Stimulated activated CD4-positive, alpha-beta T cell treated with anti-CD3 and anti-CD28 coated beads, Interleukin-1b, Interleukin-23, amount 100 ng/mL, for 1 hour (primary cell): ENCODE measurements at places on chromosomes 7 and 10.

- peak; percentile 58 for DNase-seq
Measured at GRCh38 chr7:2530071-2530987, 10.8 kb downstream of the LFNG start.

GRCh38 chr10:121525251-121526134 is 72.8 kb downstream of the FGFR2 start:
- DNase-seq = no peak

DNA sequence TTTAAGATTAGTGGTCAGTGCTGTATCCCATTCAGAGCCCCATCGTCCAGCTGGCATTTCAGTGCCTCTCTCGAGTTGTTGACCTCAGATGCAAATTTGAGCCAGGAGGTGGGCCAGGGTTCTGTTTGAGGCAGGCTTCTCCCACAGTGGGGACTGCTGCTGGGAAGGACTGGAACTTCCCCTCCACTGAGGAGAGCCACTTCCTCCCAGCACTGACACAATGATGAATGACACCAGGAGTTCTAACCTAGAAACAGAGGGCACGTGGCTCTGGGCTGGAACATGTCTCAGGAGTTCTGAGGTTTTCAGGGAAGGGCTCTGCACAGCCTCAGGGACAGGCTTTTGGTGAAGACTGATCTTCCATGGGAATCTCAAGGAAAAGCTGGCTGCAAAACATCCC is 18.3 kb upstream of the BTBD16 start:
- no peak for DNase-seq

- DNase-seq = no peak
Measured at GRCh38 chr10:963655-964054, 24.6 kb upstream of the GTPBP4 start.

GRCh38 chr7:104142147-104142546 is 65.7 kb downstream of the ORC5 start:
- DNase-seq = no peak

DNA sequence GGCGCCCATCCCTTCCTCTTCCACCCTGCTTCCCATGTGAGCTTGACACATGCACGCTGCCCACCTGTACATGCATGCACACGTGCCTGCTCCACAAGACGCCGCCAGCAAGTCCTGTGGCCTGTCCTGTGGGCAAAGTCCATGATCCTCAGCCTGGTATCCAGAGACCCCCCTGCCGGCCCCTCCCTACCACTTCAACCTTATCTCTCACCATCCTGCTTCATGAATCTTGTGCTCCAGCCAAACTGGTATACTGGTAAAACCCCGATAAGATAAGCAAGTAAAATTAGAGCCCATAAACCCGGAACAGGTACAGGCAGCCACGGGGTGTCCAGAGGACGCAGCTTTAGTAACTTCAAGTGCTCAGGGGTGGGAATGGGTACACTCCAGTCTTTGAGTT is 11.8 kb upstream of the TBXAS1 start:
- DNase-seq = no peak

- no peak for DNase-seq
Measured at GRCh38 chr7:42095791-42096190, 141.2 kb downstream of the GLI3 start.

GRCh38 chr10:108050626-108051025 is 886.1 kb upstream of the SORCS1 start:
- DNase-seq = no peak

- no peak for DNase-seq
Measured at GRCh38 chr7:134943785-134944400, 42.4 kb upstream of the AGBL3 start.

- DNase-seq = no peak
Measured at GRCh38 chr7:134686786-134687185, 40.1 kb downstream of the BPGM start.

- DNase-seq = no peak
Measured at GRCh38 chr10:18523025-18523424, 128.4 kb downstream of the NSUN6 start.

GRCh38 chr10:61284222-61284890 is 168.8 kb downstream of the TMEM26 start:
- DNase-seq = no peak

DNA sequence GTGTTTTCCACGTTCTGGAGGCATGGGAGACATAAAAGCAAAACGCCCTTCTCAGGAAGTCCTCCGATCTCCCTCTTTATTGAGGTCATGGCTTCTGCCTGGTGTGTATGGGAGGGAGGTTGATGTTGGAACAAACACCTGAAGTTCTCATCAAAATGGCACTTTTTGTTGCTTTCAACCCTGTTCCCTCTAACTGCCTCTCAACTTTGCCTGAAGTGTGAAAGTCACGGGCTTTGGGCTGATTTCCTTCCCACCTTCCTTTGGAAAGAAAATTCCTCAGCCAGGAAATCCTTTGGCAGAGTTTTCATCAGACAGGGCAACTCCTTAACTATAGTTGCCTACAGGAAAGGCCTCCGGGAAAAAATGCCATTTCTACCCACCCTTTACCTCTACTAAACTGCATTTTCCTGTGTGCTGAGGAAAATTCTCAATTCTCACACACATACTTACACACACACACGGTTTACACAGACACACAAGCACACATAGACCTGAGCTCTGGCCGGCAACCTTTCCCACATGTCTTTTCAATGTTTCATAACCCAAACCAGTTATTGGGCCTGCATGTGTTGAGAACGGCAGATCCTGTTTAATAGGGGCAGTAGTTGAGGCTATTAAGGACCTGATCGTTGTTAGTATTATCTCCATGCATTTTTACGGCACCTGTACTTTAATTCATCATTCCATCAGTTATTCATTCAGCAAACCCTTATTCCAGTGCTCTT is 36.4 kb downstream of the CYP17A1 start:
- DNase-seq = no peak

GRCh38 chr10:58980826-58981415 is 195.5 kb upstream of the PHYHIPL start:
- no peak for DNase-seq

DNA sequence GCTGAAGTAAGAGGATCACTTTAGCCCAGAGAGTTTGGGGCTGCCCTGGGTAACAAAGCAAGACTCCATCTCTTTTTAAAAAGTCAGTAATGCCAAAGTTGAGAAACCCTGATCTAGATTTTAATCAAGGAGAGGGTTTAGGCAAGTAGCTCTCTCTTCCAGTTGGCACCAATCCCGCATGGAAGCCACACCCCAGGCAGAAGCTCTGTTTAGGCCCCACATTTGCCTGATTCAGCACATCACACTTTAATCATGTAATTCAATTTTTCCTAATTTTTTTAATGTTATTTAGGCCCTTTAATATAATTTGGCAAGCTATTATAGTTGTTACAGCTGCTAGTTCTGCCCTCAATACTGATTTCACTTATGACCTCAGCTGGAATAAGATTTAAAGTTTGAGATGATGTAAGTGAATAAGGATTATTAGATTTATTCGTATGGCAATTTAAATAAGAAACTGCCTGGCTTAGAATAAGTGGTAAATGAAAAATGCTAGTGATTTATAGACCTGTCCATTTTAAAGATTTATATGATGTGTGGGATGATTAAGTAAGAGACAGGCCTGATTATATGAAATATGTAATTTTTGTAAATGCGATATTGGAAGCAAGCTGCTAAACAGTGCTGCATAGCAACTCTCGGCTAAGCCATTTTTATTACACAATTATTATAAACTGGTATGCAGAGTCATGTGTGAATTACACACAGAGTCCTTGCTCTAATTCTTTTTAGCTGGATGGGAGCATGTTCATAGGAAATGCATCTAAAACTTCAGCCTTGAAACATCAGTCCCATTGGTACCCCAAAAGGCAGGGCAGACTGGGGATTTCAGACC is 80.2 kb upstream of the NFE2L3 start:
- no peak for DNase-seq

DNA sequence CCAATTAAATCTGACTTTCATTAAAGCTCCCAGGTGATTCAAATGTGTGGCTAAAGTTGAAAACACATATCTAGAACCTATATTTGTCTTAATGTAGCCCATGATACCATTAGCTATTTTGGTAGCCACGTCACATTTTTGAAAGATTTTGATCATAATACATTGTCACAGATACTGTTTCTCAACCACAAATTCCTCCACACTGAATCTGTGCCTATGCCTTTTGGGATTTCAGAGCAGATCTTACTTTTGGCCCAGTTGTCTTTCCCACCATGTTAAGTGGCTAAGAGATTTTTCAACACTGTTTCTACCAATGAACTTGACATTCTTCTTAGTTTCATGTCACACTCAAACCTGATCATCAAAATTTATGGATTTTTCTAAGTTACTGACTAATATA is 47.4 kb downstream of the CH25H start:
- no peak for DNase-seq

GRCh38 chr10:10942441-10942840 is 75.2 kb upstream of the CELF2 start:
- DNase-seq = no peak

GRCh38 chr10:77073663-77073960 is 564.0 kb downstream of the KCNMA1 start:
- no peak for DNase-seq

GRCh38 chr7:131057794-131058070 is 269.9 kb upstream of the MKLN1 start:
- no peak for DNase-seq

DNA sequence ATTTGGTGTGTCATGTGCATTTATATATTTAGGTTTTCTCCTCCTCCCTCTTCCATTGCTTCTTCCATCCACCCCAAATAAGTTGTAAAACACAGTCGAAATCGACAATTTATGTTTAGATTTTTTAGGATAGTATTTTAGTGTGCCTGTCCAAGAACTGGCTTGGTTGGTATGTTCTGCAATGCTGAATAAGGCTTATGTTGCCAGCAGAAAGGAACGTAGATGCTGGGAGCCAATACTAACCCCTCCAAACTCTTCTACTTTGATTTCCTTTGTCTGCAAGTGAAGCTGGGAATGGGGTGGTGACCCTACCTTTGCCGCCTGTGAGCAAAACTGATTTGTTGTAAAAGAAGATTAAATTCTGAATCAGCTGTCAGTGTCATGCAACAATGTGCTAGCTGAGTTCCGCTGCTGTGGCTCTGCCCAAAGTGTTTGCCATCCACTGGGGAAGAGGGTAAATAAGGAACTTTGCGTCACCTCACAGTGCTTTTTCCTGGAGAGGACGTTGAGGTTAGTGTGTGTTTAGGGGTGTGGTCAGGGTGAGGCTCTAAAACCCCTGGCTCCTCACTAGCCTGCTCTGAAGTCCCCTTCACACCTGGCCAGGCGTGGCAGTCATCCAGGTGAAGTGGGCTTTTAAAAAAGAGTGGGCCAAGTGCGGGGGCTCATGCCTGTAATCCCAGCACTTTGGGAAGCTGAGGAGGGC is 44.4 kb downstream of the TACC2 start:
- no peak for DNase-seq
